SIG-M5 (cell line): ENCODE measurements at places on chromosomes 5 and 9.

DNA sequence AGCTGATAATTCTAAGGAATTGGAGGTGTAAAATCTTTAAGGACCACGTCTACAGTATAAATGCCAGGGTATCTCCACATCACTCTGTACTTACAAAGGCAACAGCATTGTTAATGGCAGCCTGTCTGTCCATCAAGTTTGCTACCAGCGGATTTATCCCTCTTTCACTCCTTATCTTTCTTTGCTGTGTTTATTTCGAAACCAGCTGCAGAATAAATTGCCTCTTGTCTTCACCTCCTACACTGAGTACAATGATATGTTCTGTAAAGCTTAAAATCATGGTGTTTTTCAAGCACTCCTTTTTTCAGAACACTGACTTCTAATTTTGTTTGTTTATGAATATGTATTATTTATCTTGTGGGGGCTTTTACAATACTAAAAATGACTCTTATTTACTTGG is 1088.1 kb downstream of the NR2F1-AS1 start:
- DNase-seq = no peak

DNA sequence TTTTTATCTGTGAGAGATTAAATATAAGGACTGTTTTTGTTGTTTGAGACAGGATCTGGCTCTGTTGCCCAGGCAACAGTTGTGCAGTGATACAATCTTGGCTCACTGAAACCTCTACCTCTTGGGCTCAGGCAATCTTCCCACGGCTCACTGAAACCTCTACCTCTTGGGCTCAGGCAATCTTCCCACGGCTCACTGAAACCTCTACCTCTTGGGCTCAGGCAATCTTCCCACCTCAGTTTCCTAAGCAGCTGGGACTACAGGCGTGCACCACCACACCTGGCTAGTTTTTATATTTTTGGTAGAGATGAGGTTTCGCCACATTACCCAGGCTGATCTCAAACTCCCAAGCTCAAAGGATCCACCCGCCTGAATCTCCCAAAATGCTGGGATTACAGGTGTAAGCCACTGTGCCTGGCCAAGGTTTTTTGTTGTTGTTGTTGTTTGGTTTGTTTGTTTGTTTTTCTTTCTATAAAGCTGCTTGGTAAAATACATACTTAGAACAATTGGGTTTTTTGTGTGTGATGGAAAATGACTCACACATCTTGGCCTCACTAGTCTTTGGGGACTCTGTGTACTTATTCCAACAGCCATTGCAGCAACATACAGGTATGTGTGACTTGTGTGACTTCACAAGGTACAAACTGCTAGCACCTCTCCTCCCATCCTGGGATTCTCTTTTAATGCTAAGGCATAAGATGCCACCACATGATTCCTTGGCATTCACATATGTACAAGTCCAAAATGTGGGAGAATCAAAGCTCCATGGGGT is 36.5 kb upstream of the RASA1 start:
- no peak for DNase-seq

GRCh38 chr5:152568016-152568415 is 162.9 kb upstream of the NMUR2 start:
- DNase-seq = no peak

- no peak for DNase-seq
Measured at GRCh38 chr5:17203329-17204132, 13.9 kb upstream of the BASP1 start.

GRCh38 chr5:119123280-119123679 is 52.4 kb downstream of the DMXL1 start:
- DNase-seq = no peak

- DNase-seq = no peak
Measured at GRCh38 chr5:181259974-181260719, 796 bp downstream of the TRIM52 start.

GRCh38 chr9:92977279-92977678 is 30.0 kb downstream of the FGD3 start:
- no peak for DNase-seq

DNA sequence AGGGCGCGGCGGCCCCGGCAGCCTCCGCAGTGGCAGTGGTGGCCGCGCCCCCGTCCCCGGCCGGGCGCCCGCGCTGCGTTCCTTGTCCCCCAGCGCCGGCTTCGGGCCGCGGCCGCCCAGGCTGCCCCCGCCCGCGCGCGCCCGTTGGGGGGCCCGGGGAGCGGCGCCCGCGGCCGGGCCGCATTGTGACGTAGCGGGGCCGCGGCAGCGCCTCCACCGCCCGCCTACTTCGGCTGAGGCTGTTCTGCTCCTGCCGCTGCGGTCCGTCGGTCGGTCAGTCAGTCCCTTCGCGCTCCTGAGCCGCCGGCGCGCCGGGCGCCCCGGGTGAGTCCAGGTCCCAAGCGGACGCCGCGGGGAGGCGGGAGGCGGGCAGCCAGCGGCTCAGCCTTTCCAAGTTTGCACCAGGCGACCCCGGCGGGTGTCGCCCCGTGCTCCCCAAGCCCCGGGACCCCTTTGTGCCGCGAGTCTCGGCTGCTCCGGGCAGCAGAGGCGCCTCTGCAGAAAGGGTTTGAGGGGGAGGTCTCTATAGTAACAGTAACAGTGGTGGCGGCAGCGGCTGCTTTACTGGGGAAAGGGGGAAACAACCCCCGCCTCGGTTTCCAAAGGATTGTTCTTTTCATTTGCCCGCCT is at the start of gene SNCAIP:
SNCAIP (plus strand) TSS at position 277 of the 630 bp plus-strand sequence. CDS start 78,898 bp downstream, outside the sequence.
- DNase-seq = no peak

- no peak for DNase-seq
Measured at GRCh38 chr5:130693509-130693908, 471.5 kb downstream of the HINT1 start.
